Dermis microvascular lymphatic vessel endothelial cell (primary cell): ENCODE measurements at places on chromosomes 3 and 15. TPM values are rescaled to one million over a fixed set of nuclear protein-coding genes. Genes with fewer than 3 reads are reported as not detected.

ANAPC13 gene
- total RNA-seq: 40.7 and 48.2 TPM in 2 replicates

SLC15A2 gene
- under 0.01 TPM in 2 replicates for total RNA-seq

SLC12A1 gene
- not detected in 2 replicates for total RNA-seq

DAZL gene
- total RNA-seq: not detected in 2 replicates

ADCY5 gene
- under 0.01 and 0.25 TPM in 2 replicates for total RNA-seq

TIPARP gene
- total RNA-seq: 13.7 and 23.0 TPM in 2 replicates

APBA2 gene
- total RNA-seq: 22.7 and 44.4 TPM in 2 replicates

SLC24A5 gene
- total RNA-seq: not detected in 2 replicates
